ENCODE measurements at places on chromosomes 16 and 17.

DNA sequence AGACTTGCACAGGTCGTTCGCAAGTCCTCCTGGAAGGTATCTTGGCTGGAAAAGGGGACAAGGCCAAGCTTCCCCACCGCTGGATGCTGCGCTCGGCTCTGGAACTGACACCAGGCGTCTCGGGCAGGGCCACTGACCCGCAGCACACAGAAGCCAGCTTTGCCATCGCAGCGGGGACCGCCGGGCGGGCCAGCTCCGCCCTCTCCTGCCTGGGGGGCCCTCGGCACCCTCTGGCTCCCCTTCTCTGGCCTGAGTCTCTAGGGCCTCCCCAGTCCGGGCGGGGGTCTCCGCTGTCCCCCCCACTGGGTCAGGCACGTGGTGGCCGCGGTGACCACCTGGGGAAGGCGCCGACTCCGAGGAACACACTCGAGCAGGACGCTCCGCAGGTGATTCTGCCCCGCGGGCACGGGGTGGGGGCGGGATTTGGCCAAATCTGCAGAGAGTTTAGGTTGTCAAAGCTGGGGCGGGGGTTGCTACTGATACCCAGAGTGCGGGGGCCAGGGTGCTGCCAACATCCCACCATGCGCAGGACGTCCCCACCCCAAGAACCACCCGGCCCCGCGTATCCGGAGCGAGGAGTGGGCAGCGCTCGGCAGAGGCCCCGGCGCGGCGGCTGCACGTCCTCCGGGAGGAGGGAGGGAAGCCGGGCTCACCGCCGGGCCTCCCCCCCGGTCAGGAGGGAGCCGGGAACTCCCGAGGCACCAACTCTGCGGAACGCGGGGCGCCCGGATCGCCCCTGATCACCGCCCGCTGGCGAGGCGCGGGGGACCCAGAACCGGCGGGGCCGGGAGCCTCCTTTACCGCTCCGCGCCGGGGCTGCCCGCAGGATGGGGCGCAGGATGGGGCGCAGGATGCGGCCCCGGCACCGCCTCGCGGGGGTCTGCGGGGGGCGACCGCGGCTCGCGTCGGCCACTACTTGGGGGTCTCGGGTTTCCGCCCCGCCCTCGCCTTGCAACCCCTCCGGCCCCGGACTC is 744 bp upstream of the METRNL start:
- DNase-seq = peak; percentile 75

- DNase-seq = no peak
Measured at GRCh38 chr17:29038085-29038795, 4.7 kb upstream of the PIPOX start.

GRCh38 chr17:17057057-17057551 is 14.8 kb downstream of the MPRIP start:
- no peak for DNase-seq

DNA sequence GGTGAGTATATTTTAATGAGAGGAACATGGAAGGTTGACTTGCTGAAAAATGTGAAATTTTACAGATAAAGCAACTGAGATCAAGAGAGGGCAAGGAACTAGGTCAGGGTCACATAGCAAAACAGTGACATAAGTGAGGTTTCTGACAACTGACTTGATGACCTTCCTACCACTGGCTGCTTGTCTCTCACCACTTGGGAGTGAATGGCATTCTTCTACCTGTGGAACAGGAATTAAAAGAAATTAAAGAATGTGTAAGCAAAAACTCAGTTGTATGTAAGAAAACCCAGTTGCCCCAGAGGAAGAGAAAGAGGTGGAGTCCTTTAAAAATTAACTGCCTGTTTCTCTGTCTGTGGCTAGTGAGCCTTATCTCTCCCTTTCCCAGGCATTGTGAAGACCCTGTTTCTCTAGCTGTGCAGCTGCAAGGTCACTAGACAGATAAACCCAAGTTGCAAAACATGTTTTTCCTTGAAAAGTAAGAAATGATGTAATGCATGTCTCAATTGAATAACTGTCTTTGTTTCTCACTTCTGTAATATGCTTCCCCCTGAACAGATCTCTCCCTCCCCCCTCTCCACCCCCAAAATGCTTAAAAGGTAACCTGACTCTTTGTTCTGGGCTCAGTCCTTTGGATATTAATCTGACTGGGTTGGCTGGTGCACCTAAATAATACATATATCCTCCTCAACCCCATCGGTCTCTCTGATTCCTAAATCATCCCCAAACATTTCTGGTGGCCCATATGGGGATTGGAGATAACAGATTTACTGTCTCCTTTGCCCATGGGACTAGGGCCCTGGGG is 23.4 kb downstream of the ACSM1 start:
- peak; percentile 23 for DNase-seq

DNA sequence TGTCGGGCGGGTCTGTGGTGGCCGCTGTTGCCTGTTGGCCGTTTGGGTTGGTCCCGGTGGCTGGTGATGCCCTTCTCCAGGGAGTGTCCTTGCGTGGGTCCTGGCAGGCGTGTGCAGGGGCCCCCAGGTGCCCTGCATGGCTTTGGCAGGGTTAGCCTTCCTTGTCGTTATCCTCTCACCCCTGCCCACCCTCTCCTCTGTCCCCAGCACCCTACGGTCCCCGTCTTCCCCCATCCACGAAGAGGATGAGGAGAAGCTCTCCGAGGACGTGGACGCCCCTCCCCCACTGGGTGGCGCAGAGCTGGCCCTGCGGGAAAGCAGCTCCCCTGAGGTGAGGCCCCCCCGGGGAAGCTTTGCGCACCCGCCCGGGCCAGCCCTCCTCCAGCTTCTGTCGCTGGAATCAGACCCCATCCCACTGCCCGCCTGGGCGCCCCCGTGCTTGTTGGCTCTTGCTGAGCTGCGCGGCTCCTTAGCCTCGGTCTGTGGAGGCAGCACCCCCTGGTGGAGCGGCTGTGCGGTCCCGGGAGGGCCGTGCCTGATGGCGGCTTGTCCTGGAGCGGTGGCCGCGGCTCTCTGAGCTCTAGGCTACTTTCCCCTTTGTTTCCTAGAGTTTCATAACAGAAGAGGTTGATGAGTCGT is 10.6 kb upstream of the NUDT16L1 start:
- peak; percentile 65 for DNase-seq

GRCh38 chr17:79969906-79970305 is 65.8 kb downstream of the TBC1D16 start:
- DNase-seq = no peak

- no peak for DNase-seq
Measured at GRCh38 chr16:12600536-12601256, 203.0 kb downstream of the CPPED1 start.

GRCh38 chr17:47285003-47285402 is 31.4 kb downstream of the ITGB3 start:
- no peak for DNase-seq

- DNase-seq = no peak
Measured at GRCh38 chr17:2393954-2394749, 6.7 kb downstream of the MNT start.

- DNase-seq = no peak
Measured at GRCh38 chr17:72622661-72623433, 469.6 kb downstream of the SLC39A11 start.

GRCh38 chr17:7392696-7393612 is 1.4 kb downstream of the PLSCR3 start:
- no peak for DNase-seq

DNA sequence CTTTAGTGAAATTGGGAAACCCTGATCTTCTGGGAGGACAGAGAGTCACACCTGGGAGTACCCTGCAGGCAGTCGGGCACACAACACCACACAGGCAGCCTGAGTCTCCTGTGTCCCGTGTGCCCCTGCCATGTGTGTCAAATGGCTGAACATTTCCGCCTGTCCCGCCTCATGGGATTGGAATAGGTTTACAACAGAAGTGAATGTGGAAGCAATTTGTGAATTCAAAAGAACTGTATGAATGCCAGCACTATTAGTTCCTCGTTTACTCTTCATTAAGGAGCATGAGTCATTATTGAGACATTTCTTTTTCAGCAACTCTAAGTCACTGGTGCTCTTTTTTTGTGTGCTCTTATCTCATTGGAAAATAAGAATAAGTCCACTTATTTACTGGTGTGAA is 226.5 kb downstream of the PMP22 start:
- DNase-seq = peak; percentile 33

Measured in suppressor macrophage treated with lipopolysaccharide for 1 hour (primary cell).